A549 treated with CORT108297 at 1 μM for 4 hours (cell line): ENCODE measurements at places on chromosomes 7 and 10. TPM values are rescaled to one million over a fixed set of nuclear protein-coding genes. Genes with fewer than 3 reads are reported as not detected.

Gene GALNT17
- not detected in 5 replicates for total RNA-seq

Gene CELF2
- 0.02 to 0.06 TPM (median 0.02 TPM) in 5 replicates for total RNA-seq

Gene INMT
- total RNA-seq = not detected in 5 replicates

Gene AMPH
- 0.05 to 0.09 TPM (median 0.07 TPM) in 5 replicates for total RNA-seq

Gene NODAL
- total RNA-seq = not detected in 5 replicates

Gene CLDN12
- total RNA-seq = 21.3 to 29.7 TPM (median 28.4 TPM) in 5 replicates

Gene HOXA7
- total RNA-seq = 4.4 to 5.5 TPM (median 4.9 TPM) in 5 replicates

Gene C7orf25
- total RNA-seq = 2.1 to 4.7 TPM (median 2.6 TPM) in 5 replicates

Gene CYP3A7
- 0.06 TPM in 1 of 5 replicates, not detected in the others for total RNA-seq

Gene BPGM
- total RNA-seq = 15.8 to 22.5 TPM (median 17.0 TPM) in 5 replicates

Gene FKBP14
- total RNA-seq = 6.6 to 9.6 TPM (median 9.3 TPM) in 5 replicates
